ENCODE measurements at places on chromosomes 16 and 17.

DNA sequence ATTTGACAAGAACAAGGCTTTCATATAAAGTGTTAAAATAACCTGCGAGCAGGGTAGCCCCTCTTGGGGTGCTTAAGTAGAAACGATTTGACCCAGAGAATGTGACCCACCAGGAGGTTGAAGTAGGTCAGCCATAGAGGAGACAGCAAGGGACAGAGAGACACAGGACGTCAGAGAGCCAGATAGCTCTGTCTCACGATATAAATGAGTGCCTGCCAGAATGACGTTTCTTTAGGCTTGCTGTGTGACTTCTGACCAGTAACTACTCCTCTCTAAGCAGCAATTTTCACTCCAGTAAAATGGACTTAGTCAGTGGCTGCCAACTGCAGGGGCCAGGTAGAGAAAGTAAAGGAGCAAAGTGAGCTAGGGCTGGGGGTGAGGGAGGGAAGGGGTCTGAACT is 473.0 kb upstream of the C16orf82 start:
- no peak for DNase-seq

DNA sequence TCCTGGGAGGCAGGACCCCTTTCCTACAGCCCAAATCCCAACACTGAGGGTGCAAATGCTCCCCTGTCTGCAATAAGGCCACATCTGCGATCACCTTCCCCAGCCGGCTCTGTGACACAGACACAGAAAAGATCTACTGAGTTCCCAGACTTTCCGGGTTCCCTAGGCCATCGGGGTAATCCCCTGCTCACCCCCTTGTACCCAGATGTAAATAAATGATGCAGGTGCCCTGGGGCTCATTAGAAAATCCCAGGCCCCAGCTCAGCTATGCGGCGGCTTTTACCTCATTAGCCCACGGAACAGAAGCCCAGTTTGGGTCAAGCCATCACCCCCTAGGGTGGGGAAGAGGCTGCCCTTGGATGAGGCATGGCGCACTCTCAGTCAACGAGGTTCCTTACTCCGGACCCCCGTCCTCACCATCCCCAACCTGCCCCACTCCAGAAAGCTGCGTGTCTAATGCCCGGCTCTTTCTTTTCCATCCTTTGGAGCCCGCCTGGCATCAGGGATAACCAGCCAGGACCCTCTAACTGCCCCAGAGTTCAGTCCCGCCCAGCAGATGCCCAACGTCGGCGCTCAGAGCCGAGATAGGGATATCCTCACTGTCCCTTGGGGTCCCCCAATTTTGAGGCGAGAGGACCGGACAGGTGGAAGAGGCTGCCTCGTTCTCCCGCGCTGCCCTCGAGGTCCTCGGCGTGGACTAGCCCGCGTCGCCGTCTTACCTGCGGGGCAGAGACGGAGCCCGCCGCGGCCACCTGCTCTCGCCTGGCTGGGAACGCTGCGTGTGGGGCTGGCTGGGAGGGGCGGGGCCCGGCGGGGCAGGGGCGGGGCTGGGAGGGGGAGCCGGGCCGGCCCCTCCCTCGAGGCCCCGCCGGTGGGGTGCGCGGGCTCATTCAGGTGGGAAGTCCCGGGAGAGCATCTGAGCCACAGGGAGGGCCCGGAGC is at the start of gene ZNF385C:
Gene ZNF385C, minus strand, starts transcription at position 783 of the 941 bp plus-strand sequence. CDS start 35,417 bp downstream, outside the sequence.
- no peak for DNase-seq

- DNase-seq: peak; percentile 43
Measured at GRCh38 chr16:87976665-87977064, 25.4 kb downstream of the BANP start.

GRCh38 chr16:83802135-83802534 is 5.6 kb upstream of the HSBP1 start:
- peak; percentile 82 for DNase-seq

GRCh38 chr17:55215711-55216110 is 49.0 kb upstream of the HLF start:
- no peak for DNase-seq

GRCh38 chr17:78237401-78238012 is 6.1 kb downstream of the TMEM235 start:
- no peak for DNase-seq

- DNase-seq: no peak
Measured at GRCh38 chr17:62899361-62899760, 66.7 kb upstream of the TANC2 start.

GRCh38 chr16:27777527-27777926 is 227.6 kb downstream of the KATNIP start:
- DNase-seq: no peak

- DNase-seq: no peak
Measured at GRCh38 chr16:70592106-70592571, 54.2 kb upstream of the IL34 start.

- no peak for DNase-seq
Measured at GRCh38 chr17:77038884-77039555, 101.7 kb upstream of the SEC14L1 start.

DNA sequence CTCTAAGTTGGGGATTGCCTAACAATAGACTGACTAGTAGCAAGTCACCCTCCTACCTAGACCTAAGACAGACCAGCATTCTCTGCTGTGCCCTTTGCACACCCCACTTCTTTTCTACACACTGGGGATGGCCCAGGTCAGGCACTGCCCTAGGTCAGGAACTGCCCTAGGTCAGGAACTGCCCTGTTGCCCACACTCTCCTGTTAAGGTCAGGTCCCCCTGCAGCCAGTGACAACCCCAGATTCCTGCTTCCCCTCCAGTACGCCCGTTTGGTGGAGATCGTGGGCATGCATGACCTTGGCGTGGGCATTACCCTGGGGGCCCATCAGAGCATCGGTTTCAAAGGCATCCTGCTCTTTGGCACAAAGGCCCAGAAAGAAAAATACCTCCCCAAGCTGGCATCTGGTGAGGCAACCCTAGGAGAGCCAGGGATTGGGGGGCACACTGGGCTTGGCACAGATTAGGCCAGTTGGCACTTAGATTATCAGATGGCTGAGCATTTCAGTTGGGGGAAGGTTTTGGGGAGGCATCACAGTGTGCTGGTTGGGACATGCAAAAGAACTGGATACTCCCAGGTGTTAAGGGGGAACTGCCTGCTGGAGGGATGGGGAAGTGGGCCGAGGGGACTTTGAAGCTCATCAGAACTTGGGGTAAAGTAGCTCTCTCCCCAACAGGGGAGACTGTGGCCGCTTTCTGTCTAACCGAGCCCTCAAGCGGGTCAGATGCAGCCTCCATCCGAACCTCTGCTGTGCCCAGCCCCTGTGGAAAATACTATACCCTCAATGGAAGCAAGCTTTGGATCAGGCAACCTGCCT is 1.7 kb downstream of the ACADVL start:
- no peak for DNase-seq

GRCh38 chr16:70604407-70605282 is 41.7 kb upstream of the IL34 start:
- no peak for DNase-seq

DNA sequence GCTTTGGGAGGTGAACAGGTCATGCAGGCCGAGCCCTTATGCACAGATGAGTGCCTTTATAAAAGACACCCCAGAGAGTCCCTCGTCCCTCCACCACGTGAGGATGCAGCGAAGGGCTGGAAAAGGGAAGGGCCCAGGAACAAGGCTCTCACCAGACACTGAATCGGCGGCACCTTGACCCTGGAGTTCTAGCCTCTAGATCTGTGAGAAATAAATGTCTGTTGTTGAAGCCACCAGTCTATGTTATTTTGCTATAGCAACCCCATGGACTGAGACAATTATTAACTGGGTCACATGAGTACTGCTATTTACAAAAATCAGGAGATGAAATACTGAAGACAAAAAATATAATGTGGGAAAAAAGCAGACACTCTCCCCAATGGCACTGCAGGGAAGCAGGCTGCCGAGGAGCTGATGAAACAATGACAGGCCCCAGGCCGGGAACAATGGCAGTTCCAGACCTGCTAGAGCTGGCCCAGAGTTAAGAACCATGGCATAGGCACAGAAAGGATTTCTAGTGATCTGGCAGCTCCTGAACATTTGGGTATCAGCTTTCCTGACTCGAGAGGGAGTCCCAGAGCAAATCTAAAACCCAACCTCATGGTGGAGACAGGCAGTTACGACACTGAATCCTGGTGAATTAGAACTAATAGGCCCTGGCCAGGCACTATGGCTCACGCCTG is 17.8 kb upstream of the GGA2 start:
- no peak for DNase-seq

GRCh38 chr17:73232587-73233373 is 28.9 kb downstream of the CPSF4L start:
- DNase-seq: peak; percentile 43

- peak; percentile 90 for DNase-seq
Measured at GRCh38 chr17:68399638-68400403, 57.5 kb downstream of the WIPI1 start.

GRCh38 chr17:45110676-45111611 is 21.4 kb downstream of the PLCD3 start:
- peak; percentile 44 for DNase-seq

- no peak for DNase-seq
Measured at GRCh38 chr16:72134507-72134906, 37.4 kb downstream of the PMFBP1 start.

DNA sequence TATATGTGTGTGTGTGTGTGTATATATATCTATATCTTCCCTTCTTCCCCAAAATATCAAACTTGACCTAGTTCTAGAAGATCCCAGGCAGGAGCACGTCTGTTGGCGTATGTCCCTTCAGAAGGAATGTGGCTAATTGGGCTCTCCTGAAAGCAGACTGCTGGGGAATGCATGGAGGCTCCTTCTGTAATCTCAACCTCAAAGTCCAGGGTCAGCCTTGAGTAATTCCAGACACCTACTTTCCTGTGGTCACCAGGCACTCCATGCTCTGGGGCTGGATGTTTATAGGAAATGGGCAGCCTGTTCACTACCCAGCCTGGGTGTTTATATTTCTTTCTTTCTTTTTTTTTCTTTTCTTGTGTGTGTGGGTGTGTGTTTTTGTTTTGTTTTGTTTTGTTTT is 13.4 kb downstream of the BCO1 start:
- DNase-seq: peak; percentile 42

DNA sequence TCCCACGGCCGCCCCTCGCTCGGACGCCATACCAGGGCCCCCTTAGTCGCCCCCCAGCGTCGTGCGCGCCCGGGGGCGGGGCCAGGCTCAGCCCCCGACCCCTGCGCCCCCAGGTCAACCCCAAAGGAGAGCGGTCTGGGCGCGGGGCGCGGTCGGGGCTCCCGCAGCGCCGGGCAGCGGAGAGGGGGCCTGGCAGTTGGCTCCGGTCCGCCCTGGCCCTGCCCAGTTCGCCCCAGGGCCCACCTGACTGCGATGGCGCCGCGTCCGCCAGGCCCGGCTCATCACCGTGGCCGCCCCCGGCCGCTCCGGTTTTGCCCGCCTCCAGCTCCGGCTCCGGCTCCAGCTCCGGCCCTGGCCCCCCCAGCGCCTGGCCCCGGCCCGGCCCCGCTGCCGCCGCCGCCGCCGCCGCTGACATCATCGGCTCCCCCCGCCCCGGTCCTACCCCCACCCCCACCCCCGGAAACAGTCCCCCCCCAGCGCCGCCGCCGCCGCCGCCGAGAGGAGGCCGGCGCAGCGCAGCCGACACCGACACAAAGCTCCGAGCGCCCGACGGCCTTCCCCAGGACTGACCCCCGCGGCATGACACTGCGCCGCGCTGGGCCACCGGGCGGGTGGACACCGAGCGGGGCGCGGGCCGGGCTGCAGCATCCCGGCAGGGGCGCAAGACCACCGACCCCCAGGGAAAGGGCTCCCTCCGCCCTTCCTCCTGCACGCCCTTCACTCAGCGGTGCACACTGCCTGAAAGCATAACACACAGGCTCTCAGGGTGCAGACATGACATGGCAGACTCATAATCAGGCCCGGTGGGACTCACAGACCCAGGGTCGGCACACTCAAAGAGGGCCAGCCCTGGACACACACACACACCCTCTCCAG is at the start of gene ZBTB4:
Gene ZBTB4, minus strand, starts transcription at position 419 of the 876 bp plus-strand sequence. CDS start 12,830 bp downstream, outside the sequence.
- peak; percentile 41 for DNase-seq

- DNase-seq: no peak
Measured at GRCh38 chr17:8117367-8117979, 841 bp downstream of the ALOXE3 start.

- DNase-seq: peak; percentile 96
Measured at GRCh38 chr17:31327534-31328159, 6.2 kb upstream of the EVI2A start.

- no peak for DNase-seq
Measured at GRCh38 chr16:52967744-52968143, 85.0 kb downstream of the CHD9NB start.

DNA sequence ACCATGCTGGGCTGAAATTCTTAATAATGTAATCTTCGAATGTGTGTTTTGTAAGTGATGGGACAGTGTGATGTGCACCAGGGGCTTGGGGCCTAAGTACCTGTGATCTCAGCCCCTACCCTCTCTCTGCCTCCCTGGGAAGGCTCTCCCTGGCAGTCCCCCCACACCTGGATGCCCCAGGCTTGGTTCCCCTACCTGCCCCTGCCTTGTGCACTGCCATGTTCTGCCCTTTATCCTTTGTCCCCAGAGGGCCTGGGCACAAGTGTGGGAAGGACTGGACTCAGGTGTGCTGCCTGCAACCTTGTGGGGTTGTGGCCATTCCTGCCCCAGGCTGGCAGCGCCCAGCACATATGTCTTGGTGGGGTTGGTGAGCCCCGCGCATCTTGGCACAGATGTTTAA is 55.4 kb upstream of the CREBBP start:
- no peak for DNase-seq

DNA sequence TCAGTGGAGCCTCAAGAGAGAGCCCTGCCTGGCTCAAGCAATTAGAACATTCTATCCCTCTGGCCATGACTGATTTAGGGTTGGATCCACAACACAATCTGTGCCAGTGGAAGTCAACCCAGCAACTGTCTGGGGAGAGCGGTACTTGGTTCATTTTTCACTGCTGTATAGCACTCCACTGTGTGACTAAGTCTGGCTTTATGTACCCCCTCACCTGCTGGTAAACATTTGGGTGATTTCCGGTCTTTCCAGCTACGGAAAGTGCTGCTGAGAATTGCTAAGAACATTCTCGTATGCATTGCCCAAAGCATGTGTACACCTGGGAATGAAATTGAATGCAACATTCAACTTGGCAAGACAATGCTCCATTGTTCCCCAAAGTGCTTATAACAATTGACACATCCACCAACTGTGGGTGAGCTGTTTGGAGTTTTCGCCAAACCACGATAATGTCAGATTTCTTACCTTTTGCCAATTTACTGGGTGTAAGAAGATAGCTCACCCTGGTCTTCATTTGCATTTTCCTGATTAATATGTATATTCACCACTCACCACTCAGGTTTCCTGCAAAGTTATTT is 63.5 kb upstream of the MED9 start:
- DNase-seq: no peak

DNA sequence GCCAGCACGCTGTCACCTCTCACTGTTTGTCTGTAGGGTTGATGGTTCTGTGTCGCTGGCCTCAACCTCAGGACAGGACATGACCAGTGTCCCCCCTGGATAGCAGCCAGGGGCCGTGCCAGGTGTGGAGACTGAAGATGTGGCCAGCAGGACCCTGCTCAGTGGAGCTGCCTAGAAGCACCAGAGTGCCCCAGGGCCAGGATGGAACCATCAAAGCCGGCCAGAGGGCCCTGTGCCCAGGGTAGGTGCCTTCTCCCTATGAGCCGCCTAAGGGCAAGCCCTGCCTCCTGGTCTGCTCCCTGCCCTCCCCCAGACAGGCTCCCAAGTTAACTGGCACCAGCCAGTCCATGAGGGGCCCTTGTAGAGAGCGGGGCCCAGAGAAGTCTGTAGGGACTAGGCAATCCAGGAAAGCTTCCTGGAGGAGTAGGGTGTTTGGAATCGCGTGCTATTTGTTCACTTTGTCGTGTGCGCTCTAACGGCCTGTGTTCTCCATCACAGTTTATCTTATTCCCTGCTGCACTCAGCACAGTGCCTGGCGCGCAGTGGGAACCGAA is 546 bp upstream of the NDUFB10 start:
- no peak for DNase-seq

GRCh38 chr17:49739641-49740271 is 24.2 kb downstream of the FAM117A start:
- DNase-seq: peak; percentile 90

- DNase-seq: peak; percentile 35
Measured at GRCh38 chr17:35879773-35880654, at the start of gene CCL5. TSS of gene CCL5 (minus strand) at chr17:35880360.

All from choroid plexus epithelial cell (primary cell).